ENCODE measurements at places on chromosomes 13 and 19.

GRCh38 chr13:53075356-53076041 lies 46.9 kb downstream of the OLFM4 start:
- DNase-seq, result no peak

GRCh38 chr19:33296488-33296971 lies 5.8 kb downstream of the CEBPA start:
- DNase-seq, result peak; percentile 76

GRCh38 chr13:82344867-82345266 lies 1537.4 kb downstream of the SLITRK1 start:
- DNase-seq, result no peak

- DNase-seq, result no peak
Measured at GRCh38 chr13:26540334-26540733, 17.1 kb upstream of the WASF3 start.
